Globus pallidus (tissue), 1 donor: ENCODE measurements at places on chromosomes 3 and 15.

GRCh38 chr15:80819001-80819400 lies 39.8 kb downstream of the CEMIP start:
- DNase-seq = no peak

- DNase-seq = no peak
Measured at GRCh38 chr3:195458316-195458717, 15.5 kb upstream of the ACAP2 start.

DNA sequence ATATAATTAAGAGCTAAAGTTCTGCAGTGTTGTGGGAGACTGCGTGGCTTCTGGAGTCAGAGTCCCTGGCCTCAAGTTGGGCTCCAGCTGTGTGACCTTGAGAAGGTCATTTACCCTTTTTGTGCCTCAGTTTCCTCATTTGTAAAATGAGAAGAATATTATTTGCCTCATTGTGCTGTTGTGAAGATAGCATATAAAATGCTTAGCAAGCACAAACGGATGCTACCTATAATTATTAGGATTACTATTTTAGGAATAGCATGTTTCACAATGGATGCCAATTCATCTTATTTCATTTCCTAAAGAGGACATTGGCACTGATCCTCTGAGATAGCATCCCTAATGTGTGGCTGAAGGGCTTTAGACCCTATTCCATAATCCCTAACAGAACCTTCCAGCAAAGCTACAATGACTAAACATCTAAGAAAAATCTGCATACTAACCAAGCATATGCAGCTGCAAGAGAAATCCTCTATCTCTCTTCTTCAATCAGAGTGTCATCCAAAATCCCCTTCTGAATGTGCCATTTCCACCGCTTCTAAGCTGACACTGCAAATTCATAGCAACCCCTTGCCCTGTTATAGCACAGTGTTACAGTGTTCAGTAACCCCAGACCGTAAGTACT lies 148.3 kb downstream of the RBMS3 start:
- DNase-seq = no peak

DNA sequence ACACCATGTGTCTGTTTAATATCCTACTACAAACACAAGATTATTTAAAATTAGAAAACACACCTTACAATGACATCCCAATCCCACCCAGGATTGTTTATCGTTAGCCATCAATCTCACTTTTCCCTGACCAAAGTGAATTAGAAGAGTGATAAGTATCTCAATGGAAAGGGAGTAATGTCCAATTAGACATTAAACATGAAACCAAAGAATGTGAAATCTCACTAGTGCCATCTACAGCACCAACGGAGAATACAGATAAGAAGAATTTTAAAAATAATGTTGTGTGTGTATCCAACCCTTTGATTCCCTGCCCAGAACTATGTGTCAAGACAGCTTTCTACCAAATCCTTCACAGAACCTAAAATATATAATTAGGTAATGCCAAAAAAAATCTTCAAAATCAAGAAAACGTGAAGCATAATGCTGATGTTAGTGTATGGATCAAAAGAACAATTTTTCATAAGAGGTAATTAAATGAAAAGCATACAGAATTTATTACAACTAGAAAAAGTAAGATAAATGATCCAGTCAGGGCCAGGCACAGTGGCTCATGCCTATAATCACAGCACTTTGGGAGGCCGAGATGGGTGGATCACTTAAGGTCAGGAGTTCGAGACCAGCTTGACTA lies 64.2 kb downstream of the SCAPER start:
- DNase-seq = peak; percentile 14

DNA sequence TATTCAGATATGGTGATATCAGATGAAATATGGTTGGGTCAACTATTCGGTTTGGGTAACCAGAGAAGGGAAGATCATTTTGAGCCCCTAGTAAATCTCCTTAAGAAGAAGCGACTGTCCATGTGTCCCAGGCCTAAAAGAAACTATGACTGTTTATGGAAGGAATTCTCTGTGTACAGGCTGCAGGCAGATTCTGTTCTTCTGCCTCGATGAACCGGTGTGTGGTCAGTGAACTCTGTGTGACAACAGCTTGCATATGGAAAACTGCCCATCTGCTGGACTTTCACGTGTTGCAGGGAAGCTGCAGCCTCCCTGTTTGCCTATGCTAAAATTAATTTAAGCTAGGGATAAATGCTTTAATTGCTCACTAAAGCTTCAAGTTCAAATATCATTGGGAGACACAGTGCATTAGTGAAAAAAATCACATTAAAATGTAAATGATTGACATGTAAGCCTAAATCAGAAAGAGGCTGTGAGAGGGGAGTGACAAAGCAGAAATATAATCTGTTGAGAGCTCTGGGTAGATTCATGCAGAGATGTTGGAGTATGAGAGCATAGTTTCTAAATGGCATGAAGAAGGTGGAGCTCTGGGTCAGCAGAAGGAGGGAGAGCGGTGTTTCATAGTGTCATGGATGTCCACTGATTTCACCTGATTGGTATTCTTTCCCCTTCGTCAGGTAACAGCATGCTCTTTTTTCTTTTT lies 65.4 kb upstream of the PFN2 start:
- no peak for DNase-seq

DNA sequence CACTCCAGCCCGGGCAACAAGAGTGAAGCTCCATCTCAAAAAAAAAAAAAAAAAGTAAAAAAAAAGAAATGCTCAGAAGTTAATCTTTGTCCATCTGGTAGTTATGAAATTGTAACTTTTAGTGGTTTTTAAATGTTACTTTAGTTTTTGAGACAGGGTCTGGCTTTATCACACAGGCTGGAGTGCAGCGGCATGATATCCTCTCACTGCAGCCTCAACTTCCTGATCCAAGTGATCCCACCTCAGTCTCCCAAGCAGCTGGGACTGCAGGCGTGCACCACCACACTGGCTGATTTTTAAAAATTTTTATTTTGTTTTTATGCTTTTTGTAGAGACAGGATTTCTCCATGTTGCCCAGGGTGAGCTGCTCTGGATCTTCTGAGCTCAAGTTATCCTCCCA lies 1.3 kb downstream of the RNU5B-1 start:
- DNase-seq = no peak

GRCh38 chr3:119894195-119894594 lies 112.3 kb downstream of the NR1I2 start:
- no peak for DNase-seq

GRCh38 chr3:147348976-147349375 lies 57.4 kb downstream of the ZIC4 start:
- no peak for DNase-seq

GRCh38 chr3:8712045-8712907 lies 21.3 kb upstream of the CAV3 start:
- no peak for DNase-seq

GRCh38 chr3:100103558-100104441 lies 10.5 kb downstream of the FILIP1L start:
- DNase-seq = no peak

- DNase-seq = no peak
Measured at GRCh38 chr3:1423566-1424089, 330.8 kb downstream of the CNTN6 start.

GRCh38 chr3:108004647-108005046 lies 86.2 kb downstream of the CD47 start:
- DNase-seq = no peak

DNA sequence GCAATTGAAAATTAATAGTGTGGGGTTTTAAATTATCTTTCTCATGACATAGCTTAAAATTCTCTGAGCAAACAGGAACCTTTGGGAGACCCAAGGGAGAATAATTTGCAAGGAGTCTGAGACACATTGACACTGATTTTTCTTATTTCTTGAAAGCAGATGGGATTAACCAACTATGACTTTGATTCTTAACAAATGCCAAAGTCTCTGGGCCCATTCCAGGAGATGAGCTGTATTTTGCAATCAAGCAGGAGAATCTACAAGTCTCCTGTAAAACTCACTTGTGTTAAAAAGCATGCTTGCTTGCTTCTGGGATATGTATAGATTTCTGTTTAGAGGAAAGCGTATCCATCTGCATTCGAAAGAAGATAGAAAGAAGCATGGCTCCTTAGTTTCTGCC lies 71.3 kb upstream of the STT3B start:
- no peak for DNase-seq

GRCh38 chr3:54845551-54845950 lies 82.3 kb downstream of the LRTM1 start:
- no peak for DNase-seq

- DNase-seq = no peak
Measured at GRCh38 chr15:57477736-57478522, 101.6 kb downstream of the CGNL1 start.

- no peak for DNase-seq
Measured at GRCh38 chr3:127679534-127680145, 6.9 kb downstream of the ABTB1 start.

DNA sequence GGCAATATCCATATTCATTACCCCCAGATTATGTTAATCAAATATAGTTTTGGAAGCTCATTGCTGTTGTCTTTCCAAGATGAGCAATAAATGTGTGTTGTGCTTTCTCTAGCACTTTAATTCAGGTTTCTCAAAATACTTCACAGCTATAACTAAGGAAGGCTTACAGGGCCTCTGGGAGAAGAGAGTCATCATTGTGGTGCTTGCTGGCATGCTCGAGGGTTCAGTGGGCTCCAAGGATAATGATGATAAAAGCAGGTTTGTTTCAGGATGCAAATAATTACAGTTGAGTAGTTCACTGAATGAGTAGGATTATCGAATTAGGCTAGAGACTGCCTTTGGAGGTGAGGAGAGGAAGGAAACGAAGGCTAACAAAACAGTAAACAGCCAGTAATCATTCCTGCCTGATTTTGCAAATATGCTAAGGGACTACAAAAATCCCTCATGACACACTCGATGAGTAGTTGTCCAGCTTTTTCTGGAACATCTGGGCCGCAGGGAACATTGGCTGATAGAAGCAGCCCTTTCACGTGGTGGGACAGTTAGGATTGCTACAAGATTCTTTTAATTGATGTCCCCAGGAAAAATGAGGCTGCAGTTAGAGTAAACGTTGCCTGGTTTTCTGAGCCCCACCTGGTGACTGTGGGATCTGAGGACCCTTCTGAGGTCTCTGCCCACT lies 54.1 kb downstream of the SLC7A14 start:
- DNase-seq = no peak

DNA sequence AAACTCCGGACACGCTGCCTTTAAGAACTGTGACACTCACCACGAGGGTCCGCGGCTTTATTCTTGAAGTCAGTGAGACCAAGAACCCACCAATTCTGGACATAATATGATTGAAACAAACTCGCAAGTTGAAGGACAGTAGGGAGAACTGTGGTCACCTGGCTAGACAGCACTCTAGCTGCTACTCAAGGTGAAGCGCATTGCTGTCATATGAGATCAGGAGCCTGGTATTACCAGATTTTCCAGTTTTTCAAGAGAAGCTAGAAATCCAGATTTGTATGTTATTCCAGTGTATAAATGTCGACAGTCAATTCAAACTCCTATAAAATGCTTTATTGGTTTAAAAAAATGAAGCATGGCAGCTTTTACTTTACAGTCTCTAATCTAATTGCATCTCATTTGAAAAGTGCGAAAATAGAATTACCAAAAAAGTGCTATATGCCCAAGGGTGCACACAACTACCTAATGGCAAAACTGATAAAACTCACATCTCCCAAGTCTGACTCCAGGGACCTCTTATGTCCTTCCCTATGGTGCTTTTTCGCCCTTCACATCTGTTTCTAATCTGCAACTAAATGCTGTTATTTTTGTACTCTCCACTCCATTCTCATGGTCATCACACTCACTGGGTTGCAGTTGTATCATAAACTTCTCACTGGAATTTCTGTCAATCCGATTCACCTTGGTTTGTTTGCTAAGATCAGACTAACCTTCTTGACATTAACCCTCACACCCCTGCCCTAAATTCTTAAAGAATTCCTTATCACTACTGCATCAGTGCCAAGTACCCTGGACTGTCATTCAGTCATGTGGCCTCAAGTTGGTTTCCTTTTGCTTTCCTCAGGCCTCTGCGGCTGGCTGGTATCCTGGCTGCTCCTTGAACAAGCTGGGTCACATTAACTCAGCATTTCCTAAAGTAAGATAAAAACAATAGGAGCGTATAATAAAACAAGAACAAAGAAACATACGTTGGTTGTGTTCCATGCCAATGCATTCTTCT lies 31.5 kb upstream of the ARHGEF26 start:
- DNase-seq = no peak

DNA sequence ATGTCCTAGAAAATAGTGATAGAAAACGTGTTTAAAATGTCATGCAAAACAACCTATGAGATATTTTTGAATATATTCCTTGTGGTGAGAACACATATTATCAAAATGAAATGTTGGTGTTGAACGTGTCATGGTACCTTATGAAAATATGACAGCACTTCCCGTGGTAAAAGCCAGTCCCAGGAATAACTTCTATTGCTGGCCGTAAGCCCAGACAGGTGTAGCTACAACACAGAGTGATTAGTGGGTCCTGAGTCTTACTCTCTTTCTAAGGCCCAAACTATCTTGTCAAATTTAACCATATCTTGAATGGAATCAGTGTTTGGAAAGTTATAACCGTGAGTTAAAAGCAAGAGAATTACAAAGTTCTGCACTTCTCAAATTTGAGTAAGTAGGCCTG lies 24.1 kb downstream of the RARB start:
- no peak for DNase-seq

DNA sequence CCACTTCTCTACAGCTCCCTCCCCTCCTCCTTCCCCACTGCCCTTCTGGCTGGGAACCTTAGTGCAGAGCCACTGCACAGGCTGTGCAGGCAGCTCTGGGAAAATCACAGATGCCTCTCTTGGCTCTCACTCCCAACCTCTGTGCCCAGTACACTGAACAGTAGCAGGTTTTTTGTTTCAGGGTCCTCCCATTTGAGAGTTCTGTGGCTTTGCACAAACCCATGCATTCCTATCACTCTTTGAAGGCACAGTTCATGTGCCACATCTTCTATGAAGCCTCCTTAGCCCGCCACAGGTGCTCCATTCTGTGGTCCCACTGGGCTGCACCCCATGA lies 103.9 kb downstream of the SNRK start:
- DNase-seq = no peak

DNA sequence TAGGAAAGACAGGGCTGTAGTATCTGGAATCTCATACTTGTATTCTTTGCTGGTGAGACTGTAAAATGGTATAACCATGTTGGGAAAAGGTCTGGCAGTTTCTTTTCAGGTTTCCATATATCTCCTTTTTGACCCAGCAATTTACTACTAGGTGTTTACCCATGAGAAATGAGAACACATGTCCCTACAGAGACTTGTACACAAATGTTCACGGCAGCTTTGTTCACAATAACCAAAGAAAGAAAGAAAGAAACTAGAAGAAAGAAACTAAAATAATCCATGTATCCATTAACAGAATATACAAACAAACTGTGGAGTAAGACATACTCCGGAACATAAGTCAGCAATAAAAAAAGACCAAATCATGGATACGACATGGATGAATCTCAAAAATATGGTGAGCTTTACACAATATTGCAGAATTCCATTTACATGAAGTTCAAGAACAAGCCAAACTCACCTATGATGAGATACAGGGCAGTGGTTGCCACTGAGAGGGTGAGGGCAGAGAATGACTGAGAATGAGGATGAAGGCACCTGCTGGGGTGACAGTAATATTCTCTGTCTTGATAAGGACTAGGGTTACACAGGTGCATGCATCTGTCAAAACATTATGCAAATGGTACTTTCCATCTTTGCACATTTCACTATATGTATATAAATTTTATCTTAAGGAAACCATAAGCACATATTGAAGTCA lies 2.7 kb downstream of the RFTN1 start:
- no peak for DNase-seq

- no peak for DNase-seq
Measured at GRCh38 chr3:150082898-150083654, 112.4 kb upstream of the PFN2 start.

GRCh38 chr3:188468196-188468595 lies 314.2 kb downstream of the LPP start:
- no peak for DNase-seq

- DNase-seq = no peak
Measured at GRCh38 chr3:69012100-69012799, 1.2 kb downstream of the EOGT start.

- DNase-seq = no peak
Measured at GRCh38 chr3:87320756-87321626, 44.6 kb upstream of the POU1F1 start.
